ENCODE measurements at places on chromosomes 1 and 21.

DNA sequence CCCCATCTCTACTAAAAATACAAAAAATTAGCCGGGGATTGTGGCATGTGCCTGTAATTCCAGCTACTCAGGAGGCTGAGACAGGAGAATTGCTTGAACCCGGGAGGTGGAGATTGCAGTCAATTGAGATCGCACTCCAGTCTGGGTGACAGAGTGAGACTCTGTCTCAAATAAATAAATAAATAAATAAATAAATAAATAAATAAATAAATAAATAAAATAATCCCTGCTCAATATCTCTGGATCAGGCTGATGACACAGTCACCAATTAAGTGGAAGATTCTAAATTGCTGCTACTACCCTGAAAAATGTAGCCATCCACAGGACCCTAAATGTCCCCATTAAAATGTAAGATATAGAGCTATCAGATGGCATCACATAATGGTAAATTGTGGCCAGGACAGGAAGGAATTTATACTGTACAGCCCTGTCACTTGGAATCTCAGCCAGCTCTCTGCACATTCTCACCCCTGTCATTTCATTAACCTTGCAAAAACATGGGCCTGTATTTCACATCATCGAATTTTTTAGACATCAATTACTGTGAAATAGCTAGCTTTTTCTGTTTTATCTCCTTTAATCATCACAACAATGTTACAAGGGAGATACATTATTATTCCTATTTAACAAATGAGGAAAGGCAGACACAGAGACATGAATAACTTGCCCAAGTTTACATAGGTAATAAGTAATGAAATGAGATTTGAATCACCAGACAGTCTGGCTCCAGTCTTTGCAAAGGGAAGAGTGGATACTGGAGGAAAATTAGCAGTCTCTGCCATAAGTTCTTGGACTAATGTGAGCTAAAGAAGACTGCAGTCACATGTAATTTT lies 56.7 kb upstream of the NTPCR start:
- DNase-seq, result no peak

GRCh38 chr1:184634296-184634695 lies 120.4 kb downstream of the EDEM3 start:
- DNase-seq, result no peak

DNA sequence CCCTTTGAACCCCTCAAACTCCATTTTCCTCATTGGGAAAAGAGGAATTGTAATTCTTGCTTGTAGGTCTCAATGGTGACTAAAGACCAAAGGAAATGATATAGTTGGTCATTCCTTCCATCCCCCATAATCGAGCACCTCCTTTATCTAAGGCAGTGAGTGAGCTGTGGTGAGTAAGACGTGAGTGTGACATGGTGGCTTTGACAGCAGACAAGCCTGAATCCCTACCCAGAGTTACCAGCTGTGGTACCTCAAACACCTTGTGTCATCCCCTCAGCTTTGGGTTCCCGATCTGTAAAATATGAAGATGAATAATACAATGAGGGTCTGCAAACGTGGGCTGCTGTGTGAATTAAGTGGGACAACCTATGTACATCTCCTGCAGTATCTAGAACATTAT lies 8.4 kb downstream of the TRAF5 start:
- no peak for DNase-seq

DNA sequence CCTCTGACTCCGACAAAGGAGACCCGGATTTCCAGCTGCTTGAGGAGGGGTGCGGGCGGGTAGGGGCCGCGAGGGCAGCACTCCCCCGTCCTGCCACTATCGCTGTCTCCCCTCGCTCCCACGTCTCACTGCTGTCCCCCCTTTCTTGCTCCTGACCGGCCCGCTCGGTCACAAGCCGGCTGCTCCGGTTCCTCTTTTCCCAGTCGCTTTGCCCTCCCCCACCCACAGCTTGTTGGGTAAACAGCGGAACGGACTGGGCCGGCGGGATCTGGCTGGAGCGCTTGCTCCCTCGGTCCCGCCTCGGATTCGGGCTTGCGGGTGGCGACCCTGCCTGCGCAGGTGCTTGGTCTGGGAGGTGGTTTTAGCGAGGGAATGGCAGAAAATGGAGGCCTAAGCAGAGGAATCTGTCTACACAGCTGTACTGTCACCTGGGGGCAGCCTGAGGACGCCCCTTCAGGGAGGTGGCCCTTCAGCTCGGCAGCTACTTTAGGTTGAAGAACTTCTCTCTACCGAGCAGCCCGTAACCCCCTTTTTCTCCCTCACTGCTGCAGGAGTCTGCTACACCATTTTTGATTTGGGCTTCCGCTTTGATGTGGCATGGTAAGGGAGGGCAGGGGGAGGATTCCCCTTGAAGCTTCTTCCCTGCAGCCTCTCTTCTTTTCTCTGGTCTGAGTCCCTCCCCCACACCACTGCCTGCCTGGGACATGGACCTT lies 645 bp downstream of the ATP6V0B start:
- no peak for DNase-seq

GRCh38 chr1:117681901-117682250 lies 76.0 kb downstream of the TENT5C start:
- no peak for DNase-seq

GRCh38 chr1:59499273-59499942 lies 202.5 kb downstream of the FGGY start:
- no peak for DNase-seq

GRCh38 chr1:152170287-152170905 lies 11.4 kb upstream of the RPTN start:
- no peak for DNase-seq

GRCh38 chr21:32698971-32699693 lies 28.7 kb downstream of the SYNJ1 start:
- DNase-seq, result no peak

DNA sequence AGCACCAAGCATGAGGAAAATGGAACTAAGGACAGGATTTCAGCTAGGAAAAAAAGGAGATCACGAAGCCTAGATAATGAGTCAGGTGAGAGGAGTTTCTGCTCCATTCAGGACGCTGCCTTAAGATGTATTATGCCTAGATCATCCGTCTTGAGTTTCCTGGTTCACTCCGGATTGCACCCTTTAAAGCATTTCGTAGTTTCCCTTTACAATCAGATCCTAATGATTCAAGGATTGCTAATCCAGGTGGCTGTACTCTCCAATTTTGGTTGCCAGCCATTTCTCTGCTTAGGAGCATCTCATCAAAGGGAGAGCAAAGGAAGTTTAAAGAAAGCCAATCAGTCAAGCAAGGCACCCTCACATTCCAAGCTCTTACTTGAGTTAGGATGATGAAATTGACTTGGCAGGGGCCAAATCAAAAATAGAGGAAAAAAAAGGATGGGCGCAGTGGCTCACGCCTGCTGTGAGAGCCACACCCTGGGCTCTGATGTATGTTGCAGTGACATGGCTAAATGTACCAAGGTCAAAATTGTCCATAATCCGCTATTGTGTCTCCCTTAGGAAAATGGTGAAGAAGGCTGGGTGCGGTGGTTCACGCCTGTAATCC lies 156.9 kb upstream of the SOD1 start:
- DNase-seq, result no peak

DNA sequence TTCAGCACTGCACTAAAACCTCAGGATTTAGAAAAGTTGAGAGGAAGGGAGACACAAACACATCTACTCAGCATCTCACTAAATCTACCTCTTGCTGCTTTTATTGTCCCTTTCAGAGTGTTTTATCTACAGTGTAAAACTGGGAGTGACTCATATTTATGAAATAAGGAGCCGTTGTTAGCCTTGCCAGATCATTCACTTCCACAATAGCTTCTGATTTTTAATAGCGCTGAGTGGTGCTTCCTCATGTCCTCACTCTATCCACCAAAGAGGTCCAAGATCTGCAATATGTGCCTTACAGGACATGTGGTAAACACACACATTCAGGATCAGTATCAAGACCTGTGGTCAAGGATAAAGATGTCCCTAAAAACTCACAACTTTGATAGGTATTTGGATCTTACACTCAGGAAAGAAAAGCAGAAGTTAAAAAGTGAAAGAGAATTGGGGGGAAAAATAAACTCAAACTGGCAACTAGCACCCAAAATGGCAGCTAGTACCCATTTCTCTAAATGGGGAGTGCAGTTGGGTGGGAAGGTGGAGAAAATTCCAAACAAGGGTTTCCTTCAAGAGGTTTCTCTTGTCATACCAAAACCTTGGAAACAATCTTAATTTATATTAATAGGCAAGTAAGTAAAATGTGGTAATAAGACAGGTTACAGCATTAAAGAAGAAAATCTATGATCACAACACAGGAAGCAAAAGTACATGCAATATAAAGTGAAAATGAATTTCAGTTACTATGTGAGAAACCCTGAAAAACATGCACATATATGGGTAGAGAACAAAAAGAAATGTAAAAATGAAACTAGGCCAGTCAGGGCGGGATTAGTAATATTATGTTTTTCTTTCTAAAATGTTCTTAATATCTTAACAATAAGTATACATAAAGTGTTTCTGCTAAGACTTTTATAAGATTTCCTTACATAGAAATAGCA lies 15.9 kb downstream of the DUSP10 start:
- no peak for DNase-seq

All from stimulated activated CD8-positive, alpha-beta memory T cell treated with anti-CD3 and anti-CD28 coated beads, Interleukin-2, amount 100 ng/mL, for 48 hours (primary cell).